ENCODE measurements at places on chromosomes 5 and 9.
A peak's percentile ranks its signal among the peaks of the same experiment; 100 is the strongest.

GRCh38 chr9:37066139-37066725 is 32.2 kb upstream of the PAX5 start:
- no peak for DNase-seq

GRCh38 chr9:106307670-106308069 is 555.3 kb upstream of the ZNF462 start:
- no peak for DNase-seq

- peak; percentile 46 for DNase-seq
Measured at GRCh38 chr5:173342813-173343755, 14.9 kb upstream of the STC2 start.

- no peak for DNase-seq
Measured at GRCh38 chr5:117881426-117882230, 1106.7 kb downstream of the DTWD2 start.
